NCI-H510A (cell line): ENCODE measurements at places on chromosomes 12 and 14.

DNA sequence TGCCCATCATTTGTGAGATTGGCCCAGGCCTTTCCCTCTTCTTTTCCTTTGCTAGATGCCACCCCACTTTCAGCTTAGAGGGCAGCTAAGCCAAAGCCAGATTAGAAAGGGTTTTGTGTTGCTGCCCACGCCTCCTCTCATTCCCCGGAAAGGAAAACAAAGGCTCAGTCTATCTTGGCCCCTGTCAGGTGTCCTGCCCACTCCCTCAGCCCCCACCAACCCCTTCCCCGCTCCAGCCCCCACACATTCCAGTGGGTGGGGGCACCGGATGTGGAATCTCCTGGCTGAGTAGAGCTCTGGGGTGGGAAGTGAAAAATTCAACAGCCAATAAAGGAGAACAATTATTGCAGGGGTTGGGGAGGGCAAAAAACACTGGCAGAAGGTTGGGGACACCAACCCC, 2.2 kb downstream of the BLOC1S1 start:
- DNase-seq: no peak

DNA sequence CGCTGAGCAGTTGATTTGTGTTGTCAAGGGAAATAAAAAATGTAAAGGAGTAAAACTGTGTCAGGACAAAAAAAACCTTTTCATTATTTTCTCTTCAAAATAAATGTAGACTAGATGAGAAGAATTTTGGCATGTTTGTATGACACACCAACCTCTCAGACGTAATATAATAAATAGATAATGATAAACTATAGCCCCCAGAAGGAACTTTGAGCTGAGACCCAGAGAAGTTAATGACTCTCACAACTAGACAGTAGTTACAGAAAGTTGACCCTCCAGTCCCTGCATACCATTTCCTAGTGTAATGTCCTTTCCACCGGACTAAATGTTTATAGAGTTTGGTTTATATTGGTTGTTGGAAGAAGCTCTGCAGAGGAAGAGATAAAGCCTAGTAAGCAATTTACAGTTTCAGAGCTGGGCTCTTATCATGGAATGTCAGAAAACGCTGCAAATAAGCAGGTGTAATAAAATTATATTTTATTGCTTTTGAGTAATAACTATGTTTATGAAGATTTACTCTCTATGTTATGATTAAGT, 97.3 kb downstream of the TRHDE start:
- no peak for DNase-seq

DNA sequence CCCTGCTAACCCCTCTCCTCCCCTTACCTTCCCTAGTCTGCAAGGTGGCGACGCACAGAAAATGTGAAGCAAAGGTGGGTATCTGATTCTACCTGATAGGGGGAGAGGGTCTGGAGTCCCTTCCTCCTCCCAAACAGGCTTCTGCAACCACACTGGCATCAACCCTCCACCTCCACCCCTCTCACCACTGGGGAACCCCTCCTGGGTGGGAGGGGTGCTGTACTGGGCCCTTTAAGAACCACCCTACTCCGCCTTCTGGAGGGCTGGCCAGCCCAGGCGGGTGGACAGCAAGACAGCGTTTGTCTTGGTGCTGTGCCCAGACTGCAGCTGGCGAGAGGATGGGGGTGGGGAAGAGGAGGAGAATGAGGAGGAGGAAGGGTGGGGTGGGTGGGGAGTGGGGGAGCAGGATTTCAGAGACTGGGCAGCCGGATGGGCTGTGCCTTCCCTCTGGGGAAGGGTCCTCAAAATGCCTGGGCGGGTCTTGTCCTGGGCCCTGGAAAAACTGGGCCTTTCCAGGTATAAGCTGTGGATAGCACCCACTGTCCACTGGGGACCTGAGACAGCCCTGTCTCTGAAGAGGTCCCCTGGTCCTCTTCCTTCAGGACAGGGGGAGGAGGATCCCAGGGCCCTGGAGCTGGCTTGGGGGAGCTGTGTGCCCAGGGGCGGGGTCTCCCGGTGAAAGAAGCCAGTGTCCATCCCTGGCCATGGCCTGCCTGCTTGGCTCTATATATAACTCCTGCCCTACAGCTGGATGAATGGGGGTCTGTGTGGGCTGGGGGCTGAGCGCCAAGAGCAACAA, 2.8 kb downstream of the TNS2 start:
- peak; percentile 49 for DNase-seq

- DNase-seq: no peak
Observed at GRCh38 chr14:64421166-64421565, 33.0 kb downstream of the MTHFD1 start.

DNA sequence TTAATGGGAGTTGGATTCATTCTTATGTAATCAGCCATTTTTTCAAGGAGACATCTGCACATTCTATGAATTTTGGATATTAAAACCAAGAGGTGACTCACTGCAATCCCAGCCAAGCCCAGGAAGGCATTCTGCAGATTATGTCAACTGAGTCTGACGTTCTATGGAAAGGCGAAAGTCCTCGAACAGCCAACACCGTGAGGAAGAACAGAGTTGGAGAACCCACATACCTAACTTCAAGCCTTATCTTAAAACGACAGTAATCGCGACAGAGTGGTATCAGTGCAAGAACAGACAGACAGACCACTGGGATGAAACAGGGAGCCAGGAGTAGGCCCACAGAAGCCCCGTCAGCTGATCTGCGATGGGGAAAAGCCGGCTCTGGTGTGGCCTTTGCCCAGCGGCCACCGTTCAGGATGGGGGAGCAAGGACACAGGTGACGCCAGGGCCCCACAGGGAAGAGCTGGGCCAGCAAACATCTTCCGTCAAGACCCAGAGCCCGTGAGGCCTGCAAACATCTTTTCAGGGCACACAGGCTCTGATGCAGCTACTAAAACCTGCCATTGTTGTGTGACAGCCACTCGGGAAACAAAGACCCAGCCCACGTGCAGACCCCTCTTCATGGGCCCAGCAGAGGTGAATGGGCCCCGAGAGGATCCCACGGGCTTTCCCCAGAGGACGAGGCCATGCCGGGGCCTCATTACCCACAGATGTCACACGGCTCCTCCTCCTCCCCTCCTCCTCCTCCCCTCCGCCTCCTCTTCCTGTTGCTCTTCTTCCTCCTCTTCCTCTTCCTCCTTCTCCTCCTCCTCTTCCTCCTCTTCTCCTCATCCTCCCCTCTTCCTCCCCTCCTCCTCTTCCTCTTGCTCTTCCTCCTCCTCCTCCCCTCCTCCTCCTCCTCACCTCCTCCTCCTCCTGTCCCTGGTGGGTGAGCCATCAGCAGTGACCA, 277.6 kb downstream of the ADGRD1 start:
- no peak for DNase-seq

- DNase-seq: no peak
Observed at GRCh38 chr14:100622708-100623485, 35.7 kb upstream of the BEGAIN start.

- no peak for DNase-seq
Observed at GRCh38 chr12:4864575-4864974, 45.1 kb upstream of the KCNA1 start.

- DNase-seq: peak; percentile 27
Observed at GRCh38 chr12:132955094-132956010, 754 bp downstream of the ZNF605 start.

GRCh38 chr12:128091101-128091720, 175.8 kb upstream of the TMEM132C start:
- DNase-seq: no peak

GRCh38 chr12:112705037-112705632, 86.4 kb upstream of the RPH3A start:
- DNase-seq: no peak

- DNase-seq: no peak
Observed at GRCh38 chr14:98803196-98803595, 468.8 kb downstream of the BCL11B start.

DNA sequence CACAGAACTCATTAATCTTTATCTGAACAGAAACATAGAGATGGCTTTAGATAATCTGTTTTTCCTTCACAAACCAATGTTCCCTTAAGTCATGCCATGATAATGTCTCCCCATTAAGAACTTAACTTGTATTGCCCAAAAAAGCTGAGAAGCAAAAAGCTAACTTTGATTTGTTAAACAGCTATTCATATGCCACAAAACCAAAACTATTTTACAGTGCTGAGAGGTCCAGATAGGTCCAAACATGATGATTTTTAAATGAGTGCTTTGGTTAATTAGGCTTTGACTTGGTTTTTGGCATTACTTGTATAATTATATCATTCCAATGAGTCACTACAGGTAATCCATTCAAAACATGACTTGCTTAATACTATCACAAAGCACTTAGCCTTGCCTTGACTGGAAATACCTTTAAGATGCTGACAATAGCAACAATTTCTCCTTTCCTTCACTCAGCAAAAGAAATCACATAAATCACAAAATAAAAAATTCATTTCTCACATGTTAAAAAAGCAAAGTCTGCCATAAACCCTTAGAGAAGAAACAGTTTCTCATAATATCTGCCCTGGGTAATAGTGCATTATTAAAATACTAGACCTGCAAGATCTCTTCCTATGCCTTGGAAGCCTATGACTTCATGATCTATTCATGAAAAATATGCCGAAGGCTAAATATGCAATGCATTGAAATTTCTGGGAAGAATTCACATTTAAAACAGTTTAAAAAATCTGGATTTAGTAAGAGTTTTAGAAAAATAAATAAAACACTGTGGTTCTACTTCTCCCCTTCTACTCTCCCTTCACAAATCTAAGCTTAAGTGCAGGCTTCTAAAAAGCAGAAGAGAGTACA, 52.0 kb upstream of the SAV1 start:
- DNase-seq: no peak

GRCh38 chr14:56328021-56328420, 209.8 kb downstream of the PELI2 start:
- no peak for DNase-seq

DNA sequence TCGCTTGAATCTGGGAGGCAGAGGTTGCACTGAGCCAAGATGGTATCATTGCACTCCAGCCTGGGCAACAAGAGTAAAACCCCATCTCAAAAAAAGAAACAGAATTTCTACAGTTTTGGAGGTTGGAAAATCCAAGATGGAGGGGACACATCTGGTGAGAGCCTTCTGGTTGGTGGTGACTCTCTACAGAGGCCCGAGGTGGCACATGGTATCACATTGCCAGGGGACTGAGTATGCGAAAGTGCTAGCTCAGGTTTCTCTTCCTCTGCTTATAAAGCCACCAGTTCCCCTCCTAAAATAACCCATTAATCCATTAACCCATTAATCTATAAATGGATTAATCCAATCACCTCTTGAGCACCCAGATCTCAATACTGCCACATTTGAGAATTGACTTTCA, 70.8 kb upstream of the DACT1 start:
- DNase-seq: no peak
